ENCODE measurements at places on chromosomes 3 and 15.

GRCh38 chr3:149726716-149727407 lies 25.4 kb downstream of the COMMD2 start:
- no peak for DNase-seq

- DNase-seq: no peak
Observed at GRCh38 chr3:46272028-46272451, 29.8 kb downstream of the CCR3 start.

DNA sequence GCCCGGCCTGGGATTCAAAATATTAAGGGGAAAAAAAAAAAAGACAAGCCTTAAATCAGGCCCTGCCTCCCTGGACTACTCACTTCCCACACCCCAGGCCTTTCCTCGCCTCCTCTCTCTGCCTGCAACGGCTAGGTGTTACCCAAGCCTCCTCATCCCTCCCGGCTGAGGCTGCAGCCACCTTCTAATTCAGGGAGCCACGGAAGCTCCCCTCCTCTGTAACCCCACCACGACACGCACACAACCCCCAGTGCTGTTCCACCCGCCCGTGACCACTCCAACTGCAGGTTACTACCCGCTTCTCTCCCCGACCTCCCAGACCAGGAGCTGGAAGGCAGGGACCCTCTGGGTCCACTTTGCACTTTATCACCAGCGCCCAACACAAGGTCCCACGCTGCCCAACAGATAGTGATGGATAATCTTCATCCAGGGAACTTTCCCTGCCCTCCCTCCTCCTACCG lies 936 bp downstream of the KIF7 start:
- no peak for DNase-seq

- DNase-seq: no peak
Observed at GRCh38 chr3:98776140-98776493, 13.0 kb downstream of the ST3GAL6 start.

- no peak for DNase-seq
Observed at GRCh38 chr3:123031051-123031450, 3.5 kb upstream of the SEMA5B start.

- DNase-seq: no peak
Observed at GRCh38 chr3:161821591-161821990, 325.0 kb downstream of the OTOL1 start.

- DNase-seq: peak; percentile 70
Observed at GRCh38 chr15:40340740-40341400, at the start of gene CCDC9B. CCDC9B (minus strand) TSS chr15:40340939; CDS start chr15:40340819, 120 bp downstream.

DNA sequence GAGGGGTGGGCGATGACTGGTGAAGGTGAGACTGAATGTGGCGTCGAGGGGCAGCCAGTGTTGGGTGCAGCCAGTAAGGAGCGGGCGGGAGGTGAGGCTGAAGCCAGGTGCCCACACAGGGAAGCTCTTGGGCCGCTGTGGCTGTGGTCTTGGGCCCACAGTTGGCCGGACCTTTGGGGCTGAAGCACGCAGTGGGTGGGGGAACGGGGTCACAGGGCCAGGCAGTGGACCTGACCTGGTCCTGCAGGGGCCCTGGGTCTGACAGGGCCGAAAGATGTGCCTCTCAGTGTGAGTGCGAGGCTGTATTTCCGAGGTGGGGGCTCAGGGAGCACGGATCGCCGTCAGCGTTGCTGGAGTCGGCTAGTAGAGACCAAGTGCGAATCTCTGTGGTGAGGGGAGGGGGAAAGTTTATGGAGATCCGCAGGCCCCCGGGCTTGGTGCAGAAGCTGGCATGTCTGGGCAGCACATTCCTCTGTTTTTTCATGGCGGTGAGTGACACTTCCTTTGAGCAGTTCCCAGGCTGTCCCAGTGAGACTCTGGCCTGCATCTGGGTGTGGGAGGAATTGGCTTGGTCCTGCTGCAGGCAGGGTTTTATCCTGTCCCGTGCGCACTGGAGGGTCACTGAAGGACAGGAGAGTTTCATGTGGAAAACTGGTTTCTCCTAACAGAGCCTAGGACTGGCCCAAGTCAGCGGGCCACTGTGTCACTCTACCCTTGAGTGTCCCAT lies 100.8 kb downstream of the TMEM266 start:
- DNase-seq: no peak

DNA sequence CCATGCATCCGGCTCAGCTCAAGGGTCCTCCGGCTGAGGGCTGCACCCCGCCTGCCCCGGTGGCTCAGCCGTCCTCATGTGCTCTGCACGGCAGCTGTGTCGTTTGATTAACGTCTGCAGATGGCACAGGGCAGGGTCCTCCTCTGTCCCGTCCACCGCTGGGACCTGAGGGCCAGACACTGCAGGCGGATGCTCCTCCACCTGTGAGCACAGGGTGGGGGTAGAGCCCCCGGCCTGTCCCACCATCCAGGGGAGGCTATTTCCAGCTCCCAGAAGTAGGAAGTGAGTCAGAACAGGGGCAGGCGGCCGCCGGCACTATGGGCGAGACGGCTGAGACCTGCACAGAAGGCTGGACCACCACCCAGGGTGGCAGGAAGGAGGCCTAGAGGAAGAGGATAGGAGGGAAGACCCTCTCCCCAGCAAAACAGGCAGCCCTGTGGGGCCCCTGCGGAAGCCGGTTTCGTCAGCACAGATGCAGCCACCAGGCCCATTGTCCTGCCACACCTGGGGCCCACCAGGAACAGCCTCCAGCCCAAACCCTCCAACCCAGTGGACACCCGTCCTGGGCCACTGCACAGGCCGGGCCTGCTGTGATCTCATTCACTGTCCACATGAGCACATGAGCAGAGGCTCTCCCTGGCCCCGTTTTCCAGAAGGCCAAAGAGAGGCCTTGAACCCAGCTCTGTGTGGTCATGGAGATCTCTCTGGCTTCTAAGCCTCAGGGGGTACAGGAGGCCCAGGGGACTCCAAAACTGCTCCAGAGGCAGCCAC lies 12.6 kb upstream of the PLXND1 start:
- DNase-seq: no peak

GRCh38 chr3:131221731-131222130 lies 159.8 kb upstream of the NUDT16 start:
- peak; percentile 91 for DNase-seq

DNA sequence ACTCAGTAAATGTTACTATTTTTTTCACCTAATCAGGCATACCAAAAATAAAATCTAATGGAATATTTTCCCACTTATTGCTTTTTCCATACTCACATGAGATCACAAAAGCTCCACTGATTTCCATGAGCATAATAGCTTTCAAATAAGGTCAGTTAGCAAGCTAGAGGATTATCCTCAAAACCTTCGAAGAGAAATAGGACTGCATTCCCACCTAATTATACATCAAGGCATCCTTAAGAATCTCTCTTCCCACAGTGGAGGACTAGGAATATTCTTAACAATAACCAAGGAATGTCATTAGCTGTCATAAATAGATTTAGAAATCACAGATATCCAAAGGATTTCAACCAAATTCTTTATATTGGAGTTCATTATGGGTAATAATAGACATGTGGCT lies 127.9 kb upstream of the STT3B start:
- no peak for DNase-seq

GRCh38 chr3:57803647-57804081 lies 47.6 kb downstream of the SLMAP start:
- DNase-seq: peak; percentile 70

GRCh38 chr15:27587810-27588209 lies 511.3 kb downstream of the OCA2 start:
- DNase-seq: no peak

GRCh38 chr15:39785841-39786240 lies 3.2 kb upstream of the FSIP1 start:
- DNase-seq: no peak

GRCh38 chr3:99974989-99975388 lies 139.3 kb downstream of the FILIP1L start:
- DNase-seq: no peak

DNA sequence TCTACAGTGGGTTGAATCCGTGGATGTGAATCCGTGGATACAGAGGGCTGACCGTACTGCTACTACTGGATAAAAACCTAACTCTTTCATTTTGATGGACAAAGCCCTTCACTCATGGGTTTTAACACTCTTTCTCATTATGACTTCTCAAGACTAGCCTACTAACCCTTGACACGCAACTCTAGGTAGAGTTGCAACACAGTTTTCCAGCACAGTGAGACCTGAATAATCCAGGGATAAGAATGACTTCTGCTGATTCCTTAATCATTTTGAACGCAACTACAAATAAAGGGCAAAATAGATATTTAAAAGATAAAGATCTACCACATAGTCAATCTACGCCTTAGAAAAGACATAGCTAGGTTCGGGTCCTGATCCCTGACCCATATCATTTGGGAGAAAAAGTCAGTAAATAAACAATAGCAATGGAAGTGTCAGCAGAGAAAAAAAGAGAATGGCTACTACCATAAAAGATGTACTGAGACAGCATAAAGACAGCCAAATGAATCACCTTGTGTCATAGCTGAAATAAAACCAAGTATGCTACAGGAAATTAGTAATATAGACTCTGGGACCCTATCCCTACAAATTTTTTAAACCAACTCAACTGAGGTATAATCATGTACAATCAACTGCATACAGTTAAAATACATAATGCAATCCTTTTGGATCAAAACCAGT lies 87.6 kb downstream of the DPH6 start:
- no peak for DNase-seq

- DNase-seq: no peak
Observed at GRCh38 chr15:22989576-22990477, 9.7 kb upstream of the CYFIP1 start.

- DNase-seq: peak; percentile 58
Observed at GRCh38 chr3:184565421-184566211, 4.0 kb downstream of the EPHB3 start.

GRCh38 chr15:34813446-34814190 lies 18.3 kb upstream of the ACTC1 start:
- no peak for DNase-seq

DNA sequence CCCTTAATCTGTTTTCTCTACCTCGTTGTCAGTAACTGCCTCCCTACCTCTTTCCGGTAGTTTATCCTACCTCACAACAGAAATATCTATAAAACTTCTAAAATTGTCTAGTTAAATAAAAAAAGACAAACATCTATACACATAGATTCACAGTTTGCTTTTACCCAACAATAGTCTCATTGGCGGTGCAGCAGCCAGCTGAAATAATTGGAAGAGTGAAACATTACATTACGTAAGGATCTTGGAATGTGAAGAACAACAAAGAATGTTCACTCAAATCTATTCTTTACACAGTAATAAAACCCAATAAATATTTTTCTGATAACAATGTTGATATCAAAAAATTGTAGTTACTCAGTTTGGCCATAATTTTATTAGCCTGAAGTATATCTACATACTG lies 115.5 kb upstream of the ARPP21 start:
- DNase-seq: no peak

- DNase-seq: peak; percentile 38
Observed at GRCh38 chr15:36844534-36844998, 255.8 kb downstream of the MEIS2 start.

GRCh38 chr3:61371123-61371522 lies 119.9 kb upstream of the FHIT start:
- no peak for DNase-seq

Measured in skeletal muscle cell (primary cell).